ENCODE measurements at places on chromosomes 7 and 10.

- no peak for DNase-seq
Observed at GRCh38 chr7:22676385-22676784, 50.6 kb upstream of the IL6 start.

DNA sequence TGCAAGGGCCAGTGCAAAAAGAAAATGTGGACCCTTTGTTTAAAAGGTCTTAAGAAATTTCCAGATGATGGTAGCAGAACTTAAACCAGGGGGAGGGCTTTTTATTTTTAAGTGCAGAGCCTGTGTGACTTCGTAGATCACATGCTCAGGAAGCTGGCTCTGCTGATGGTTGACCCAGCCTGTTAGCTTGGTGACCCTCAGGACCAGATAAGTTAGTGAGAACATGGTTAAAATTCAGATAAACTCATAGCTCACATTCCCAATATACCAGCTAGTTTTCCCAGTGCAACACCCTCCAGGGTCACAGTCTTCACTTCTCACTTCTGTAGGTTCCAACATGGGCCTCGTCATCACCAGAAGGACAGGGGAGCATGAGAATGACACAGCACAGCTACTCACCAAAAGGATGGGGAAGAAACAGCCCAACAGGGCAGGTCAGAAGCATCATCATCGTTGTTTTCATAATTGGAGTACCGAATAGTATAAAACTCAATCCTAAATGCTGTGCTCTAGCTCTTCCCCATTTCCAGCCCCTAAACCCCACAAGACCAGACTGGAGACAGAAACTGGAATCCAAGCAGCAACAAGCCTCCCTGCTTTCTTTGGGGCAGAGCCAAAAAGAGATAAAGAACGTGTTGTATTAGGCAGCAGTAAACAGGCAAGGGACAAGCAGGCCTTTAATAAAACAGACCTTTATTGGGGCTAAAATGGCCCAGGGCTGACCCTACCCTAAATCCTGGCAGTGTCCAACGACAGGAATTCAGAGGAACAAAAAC is 102.2 kb upstream of the ANKRD1 start:
- DNase-seq, result no peak

- no peak for DNase-seq
Observed at GRCh38 chr10:42646687-42647640, 8.6 kb upstream of the ZNF33B start.

- no peak for DNase-seq
Observed at GRCh38 chr7:99944497-99945070, 15.2 kb upstream of the GJC3 start.

DNA sequence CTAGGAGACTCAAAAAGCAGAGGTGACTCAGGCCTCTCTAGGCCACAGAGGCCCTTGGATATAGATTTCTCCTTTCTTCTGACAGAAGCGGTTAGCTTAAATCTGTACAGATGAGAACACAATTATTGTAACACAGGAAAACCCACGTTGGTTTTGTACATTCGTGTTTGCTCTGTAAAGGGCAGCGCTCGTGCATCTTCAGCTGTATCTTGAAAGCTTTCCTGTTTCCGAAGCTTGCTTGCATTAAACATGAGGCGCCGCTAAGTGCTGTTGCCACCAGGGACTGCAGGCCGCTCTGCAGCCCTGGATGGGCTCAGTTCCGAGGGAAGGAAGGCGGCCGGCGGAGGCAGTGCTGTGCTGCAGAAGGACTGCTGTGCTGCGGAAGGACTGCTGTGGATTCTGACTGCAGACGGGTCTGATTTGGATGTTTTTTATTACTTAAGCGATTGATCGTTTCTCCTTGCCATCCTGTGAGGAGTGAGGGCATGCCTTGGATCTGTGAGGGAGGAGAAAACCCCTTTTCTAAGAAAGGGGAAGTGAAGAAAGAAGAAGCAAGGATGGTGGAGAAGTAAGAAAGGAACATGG is 53.3 kb downstream of the FHIP2A start:
- DNase-seq, result peak; percentile 47

DNA sequence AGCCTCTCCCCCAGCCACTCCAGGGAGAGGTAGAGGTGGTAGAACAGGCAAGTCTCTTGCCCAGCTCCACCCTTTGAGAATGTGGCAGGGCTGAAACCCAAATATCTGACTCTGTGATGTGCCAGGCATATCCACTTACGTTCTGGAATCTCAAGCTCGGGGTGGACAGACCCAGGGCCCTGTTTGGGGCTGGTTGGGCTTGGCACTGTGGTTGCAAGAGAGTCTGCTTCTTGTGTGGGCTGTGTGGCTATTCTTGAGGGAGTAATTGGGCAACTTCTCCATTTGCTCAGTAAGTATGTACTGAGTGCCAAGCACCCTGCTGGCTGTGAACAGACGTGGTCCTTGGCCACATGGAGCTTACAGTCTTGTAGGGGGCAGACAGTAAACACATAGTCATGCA is 4.7 kb downstream of the UBTD1 start:
- DNase-seq, result no peak

GRCh38 chr7:144659211-144659610 is 176.6 kb downstream of the TPK1 start:
- DNase-seq, result no peak

DNA sequence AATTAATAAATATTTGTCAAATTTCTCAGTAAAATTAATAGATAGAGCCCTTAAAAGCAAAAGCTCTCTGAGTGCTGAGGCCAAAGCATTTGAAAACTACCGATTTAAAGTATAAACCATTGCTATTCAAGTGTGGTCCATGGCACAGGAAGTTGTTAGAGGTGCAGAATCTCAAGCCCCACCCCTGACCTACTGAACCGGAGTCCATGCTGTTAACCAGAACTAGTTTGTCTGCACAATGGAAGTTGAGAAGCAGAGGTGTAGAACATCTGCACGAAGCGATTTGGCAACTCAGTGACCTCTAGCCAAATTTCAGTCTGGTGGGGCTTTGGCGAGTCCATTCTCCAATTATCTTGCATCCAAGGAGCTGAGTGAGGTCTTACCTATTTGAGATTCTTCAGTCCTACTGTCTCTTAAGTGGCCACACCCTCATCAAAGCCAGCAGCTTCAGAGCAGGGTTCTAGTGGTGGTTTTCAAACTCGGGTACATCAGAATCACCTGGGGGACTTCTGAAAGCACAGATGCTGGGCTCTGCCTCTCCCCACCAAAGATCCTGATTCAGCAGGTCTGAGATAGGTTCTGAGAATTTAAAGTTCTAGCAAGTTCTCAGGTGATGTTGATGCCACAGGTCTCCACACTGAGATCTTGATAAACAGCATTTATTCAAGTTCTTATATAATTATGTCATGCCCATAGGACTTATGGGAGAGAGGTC is 96.8 kb upstream of the SAMD8 start:
- no peak for DNase-seq

- DNase-seq, result no peak
Observed at GRCh38 chr7:54664235-54665228, 94.5 kb downstream of the SEC61G start.

DNA sequence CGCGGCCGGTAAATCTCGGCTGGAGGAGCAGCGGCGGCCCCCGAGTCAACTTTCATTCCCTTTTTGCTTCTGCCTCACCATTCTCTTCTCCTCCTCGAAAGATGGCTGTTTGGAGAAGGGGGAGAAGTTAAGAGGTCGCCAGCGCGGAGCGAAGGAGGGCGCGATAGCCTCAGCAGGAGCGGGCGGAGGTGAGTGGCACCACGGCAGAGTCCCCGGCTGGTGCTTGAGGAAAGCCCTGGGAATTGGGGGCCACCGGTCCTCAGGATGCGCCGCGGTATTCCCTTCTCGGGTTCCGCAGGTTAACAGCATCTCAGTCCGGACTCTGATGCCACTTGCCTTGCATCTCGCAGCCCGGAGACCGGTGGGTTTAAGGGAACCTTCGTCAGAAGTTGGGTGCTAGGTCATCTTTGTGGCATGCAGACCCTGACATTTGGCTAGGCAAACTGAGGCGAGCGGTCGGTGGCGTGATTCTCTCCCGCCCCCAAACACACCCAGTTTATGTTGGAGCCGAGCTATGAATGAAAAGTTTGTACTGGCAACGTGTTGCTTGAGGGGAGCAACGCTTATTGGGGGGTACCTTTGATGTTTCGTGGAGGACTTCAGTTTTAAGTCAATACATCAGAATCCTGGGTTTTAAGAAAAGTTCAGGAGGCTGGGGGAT is 59.5 kb upstream of the PRPS1L1 start:
- DNase-seq, result no peak

DNA sequence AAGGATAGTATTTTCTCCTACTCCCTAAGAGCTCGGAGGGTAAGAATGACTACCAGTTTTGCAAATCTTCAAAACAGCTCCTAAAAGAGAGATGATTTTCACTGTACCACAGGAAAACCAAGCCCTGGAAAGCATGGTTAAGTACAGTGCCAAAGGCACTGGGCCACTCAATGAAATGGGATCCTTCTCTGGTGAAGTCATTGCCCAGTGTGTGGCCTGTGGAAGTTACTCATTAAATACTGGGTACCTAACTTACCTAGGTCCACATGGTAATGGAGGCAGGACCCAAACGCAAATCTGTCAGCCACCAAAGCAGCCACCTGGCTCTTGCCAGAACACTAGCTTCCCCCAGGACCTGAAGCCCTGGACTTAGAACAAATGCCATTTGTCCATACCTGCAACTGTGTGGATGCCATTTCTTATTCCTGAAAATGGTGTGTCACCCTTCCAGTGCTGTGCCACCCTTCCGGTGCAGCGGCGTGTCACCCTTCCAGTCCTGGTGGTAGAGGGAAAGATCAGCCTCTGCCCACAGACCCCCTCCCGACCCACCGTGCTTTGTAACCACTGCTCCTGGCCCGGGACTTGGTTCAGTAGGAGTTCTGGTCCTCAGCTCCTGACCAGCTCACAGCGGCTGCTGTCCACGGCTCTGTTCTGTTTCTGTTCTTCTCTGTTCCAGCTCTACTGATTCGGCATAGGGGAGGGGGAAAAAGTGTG is 659.2 kb downstream of the SDK1 start:
- DNase-seq, result no peak

GRCh38 chr10:119535837-119536507 is 6.5 kb downstream of the RGS10 start:
- no peak for DNase-seq

DNA sequence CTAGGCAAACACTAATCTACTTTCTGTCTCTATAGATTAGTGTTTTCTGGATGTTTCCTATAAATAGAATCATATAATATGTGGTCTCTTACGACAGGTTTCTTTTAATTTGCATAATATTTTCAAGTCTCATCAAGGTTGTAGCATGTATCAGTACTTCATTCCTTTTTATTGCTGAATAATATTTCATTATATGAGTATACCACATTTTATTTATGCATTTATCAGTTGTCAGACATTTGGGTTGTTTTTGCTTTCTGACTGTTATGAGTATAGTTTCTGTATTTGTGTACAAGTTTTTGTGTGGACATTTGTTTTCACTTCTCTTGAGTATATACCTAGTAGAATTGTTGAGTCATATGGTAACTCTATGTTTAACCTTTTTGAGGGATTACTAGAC is 48.2 kb downstream of the SHOC2 start:
- no peak for DNase-seq

DNA sequence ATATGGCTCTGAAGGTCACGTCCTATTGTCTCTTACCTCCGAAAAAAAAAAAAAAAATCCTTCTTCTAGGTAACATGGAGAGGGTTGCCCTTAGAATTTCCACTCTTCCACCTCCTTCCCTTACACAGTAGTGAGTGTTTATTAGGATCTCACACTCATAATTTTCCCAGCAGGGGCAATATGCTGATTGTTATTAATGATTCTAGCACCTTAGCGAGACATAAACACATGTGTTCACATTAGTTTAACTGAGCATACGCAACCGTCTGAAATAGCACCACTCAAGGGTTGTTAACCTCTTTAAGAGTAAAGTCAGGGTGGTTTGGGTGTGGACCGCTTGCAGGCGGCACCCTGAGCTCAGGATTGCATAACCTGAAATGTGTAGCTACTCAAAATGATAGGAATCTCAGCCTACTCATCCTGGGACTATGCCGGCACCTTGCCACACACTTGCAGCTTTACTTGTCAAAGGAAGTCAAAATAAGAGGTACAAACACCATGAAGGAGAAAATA is 52.2 kb downstream of the CPEB3 start:
- peak; percentile 33 for DNase-seq

- no peak for DNase-seq
Observed at GRCh38 chr10:124045276-124045675, 48.1 kb downstream of the CHST15 start.

- DNase-seq, result no peak
Observed at GRCh38 chr10:111944331-111944730, 239.2 kb downstream of the GPAM start.

- no peak for DNase-seq
Observed at GRCh38 chr7:114209968-114210367, 204.6 kb upstream of the FOXP2 start.

GRCh38 chr10:112957640-112958092 is 7.6 kb downstream of the TCF7L2 start:
- peak; percentile 28 for DNase-seq

GRCh38 chr7:27519793-27520469 is 142.8 kb downstream of the HIBADH start:
- no peak for DNase-seq

GRCh38 chr7:135184254-135184841 is 13.8 kb upstream of the CYREN start:
- no peak for DNase-seq

DNA sequence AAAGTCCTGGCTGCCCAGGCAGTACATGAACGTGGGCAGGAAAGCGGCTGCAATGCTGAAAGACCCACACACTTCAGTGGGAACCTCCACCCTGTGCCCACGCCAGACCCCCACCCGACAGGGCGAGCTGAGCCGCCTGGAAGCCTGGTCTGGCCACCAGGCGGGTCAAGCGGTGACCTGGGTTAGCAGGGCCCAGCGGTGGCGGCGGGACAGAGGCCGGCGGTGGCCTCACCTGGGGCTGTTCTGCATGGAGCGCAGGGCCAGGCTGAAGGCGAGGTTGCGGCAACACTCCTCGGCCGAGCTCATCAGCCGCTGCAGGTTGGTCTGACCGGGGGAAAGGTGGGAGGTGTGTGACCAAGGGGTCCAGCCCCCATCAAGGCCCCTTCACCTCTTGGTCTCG is 11.6 kb upstream of the MICALL2 start:
- no peak for DNase-seq
